Stimulated activated effector memory CD8-positive, alpha-beta T cell treated with anti-CD3 and anti-CD28 coated beads, Interleukin-12 subunit alpha, Interleukin-12 subunit beta, amount 100 ng/mL, for 72 hours (primary cell): ENCODE measurements at places on chromosomes 1 and 21.

DNA sequence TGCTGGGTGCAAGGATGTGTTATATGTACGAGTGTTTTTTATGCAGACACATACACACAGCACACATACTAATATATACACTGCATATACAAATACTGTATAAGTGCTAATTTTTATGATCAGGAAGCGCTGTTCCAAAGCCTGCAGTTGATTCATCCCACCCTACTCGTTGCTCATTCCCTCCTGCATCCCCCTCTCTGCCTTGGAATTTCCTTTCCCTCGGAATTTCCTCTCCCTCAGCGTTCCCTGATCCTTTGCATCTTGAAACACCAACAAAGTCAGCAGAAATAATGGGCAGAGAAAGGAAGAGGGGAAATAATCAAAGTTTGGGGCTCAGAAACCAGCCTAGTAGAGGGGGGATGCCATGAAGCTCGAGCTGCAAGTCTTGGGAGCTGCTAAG lies 98.9 kb downstream of the CSMD2 start:
- no peak for DNase-seq

DNA sequence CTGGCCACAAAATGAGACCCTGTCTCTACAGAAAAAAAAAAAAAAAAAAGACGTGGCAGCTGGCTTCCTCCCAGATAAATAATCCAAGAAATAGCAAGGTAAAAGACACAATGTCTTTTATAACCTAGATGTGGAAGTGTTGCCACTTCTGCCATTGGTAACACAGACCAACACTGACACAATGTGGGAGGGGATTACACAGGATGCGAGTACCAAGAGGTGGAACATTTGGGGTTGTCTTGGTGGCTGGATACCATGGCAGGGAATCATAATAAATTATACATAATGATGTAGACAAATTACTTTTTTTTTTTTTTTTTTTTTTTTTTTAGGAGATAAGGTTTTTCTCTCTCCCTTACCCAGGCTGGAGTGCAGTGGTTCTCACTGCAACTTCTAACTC lies 6.0 kb upstream of the NEXN start:
- no peak for DNase-seq

DNA sequence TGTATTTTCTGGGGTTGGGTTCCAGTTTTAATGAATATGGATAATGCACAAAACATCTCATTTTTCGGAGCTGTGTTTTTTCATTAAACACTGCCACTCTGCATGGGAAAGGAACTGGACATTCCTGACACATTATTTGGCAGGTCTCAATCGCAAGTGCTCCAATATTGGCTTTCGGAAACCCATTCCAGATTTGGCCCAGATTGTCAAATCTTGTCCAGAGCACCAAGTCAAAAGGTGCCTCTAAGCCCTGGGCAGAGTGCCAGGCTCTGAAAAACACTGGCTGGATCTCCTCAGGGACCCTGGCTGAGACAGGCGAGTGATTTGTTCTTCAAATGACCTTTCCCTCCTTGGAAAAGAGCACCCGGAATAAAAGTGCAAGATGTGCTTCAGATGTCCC lies 68.4 kb upstream of the MRPS6 start:
- DNase-seq: no peak

- DNase-seq: no peak
Observed at GRCh38 chr1:205947024-205947423, 3.8 kb upstream of the SLC26A9 start.

DNA sequence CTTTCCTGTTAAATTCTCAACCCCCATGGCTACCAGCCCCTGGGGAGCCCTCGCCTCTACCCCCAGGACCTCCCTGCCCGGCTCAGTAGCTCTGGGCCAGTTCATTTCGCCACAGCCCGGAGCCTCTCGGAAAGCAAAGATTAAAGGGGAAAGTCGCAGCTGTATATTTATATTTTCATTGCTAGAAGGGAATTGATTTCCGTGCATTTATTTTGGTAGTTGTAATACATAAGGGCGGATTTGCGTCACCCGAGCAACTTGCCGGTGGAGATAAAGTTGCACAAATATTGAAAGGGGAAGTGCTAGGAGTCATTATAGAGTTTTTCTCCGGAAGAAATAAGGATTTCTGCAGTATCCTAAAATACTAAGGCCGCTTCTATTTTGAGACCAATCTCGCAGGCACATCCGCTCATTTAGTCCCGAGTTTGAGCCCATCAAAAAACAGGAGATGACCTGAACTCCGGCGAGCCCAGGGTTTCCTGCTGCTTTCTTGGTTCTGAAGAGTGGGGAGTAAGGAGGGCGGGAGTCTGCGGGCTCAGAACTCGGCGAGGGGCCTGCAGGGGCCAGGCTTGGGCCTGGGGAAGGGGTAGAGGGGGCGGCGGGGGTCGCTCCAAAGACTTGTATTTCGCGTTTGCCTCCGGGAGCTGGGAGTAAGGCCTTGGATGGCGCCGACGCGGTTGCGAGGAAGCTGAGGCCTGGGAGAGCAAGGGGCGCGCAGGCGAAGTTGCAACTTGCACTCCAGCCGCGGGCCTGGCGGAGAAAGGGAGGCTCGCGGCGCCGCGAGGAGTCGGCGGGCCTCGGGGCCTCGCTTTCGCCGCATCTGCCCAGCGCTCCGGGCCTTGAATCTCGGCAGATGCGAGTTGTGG lies 2.5 kb upstream of the HLX start:
- no peak for DNase-seq

DNA sequence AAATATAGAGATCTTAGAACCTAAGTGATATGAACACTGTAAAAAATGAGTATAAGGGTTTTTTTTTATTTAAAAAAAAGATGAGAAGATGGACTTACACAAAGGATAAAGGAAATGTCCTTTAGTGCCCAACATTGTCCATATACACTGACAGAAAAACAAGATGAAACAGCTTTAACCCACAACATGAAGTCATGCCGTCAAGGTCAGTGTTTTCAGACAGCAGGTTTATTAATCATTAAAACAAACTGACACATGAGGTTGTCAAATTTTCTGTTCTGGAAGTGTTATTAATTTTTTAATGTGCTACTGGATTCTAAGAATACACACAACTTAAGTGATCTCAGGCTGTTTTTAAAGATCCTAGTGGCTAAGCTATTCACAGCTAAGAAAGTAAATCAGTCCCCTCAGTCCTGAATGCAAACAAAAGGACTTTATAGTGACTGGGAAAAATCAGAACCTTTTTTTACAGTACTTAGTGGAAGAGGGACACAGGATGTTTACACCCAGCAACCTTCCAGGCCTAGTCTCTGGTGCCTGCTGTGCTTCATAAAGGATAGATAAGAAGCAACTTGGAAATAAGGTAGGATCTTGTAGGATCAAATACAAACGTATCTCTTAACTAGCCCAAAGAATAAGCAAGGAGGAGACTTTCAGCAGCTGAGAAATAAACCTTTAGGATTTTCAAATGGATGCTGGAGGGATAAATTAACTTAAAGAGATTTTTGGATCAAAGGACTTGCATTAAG lies 21.9 kb upstream of the PKN2 start:
- DNase-seq: no peak

- no peak for DNase-seq
Observed at GRCh38 chr1:109115685-109116084, 1.8 kb downstream of the ELAPOR1 start.

- DNase-seq: no peak
Observed at GRCh38 chr1:212917858-212918257, 32.5 kb upstream of the VASH2 start.

- DNase-seq: no peak
Observed at GRCh38 chr1:32767156-32767555, 50.0 kb downstream of the YARS1 start.

- no peak for DNase-seq
Observed at GRCh38 chr1:36773827-36774541, 260.3 kb downstream of the GRIK3 start.

DNA sequence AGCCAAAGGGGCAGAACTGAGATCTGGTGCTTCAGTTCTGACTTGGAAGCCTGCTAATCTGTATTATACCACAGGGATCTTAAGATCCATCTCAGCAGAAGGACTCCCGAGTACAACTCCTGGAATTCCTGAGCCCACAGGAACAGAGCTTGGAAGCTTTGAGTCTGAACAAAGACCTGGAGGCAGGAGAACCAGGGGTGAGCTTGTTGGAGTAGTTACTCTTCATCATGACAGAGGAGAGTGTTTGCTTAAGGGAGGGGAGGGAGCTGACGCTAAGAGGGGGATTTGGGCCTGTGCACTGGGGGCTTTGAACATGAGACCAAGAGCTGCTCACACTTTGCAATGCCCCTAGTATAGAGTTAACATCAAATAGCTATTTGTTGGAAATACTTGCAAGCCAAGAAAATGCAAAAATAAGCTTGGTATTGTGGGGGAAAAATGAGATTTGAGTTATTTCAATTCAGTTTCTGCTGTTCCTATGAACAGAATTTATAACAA lies 41.1 kb upstream of the TRABD2B start:
- DNase-seq: no peak

DNA sequence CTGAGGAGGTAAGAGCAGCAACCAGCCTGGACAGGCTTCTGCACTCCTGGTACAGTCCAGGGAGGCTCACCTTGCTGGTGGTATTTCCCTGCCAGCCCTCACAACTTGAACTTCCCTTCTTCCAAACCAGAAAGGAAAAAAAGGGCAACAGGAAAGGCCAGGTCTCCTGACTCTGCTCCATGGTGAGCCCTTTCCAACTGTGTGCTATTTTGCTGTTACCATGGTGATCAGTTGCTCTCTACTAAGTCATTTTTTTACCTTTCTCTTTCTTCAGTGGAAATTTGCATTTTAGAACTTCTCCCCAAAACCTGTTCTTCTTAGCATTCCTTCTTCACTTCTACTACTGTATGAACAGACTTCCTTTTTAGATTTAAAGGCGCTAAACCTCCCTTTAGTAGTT lies 164.3 kb downstream of the GRIK1 start:
- DNase-seq: no peak

- DNase-seq: no peak
Observed at GRCh38 chr1:155017946-155018316, 15.3 kb downstream of the ZBTB7B start.

DNA sequence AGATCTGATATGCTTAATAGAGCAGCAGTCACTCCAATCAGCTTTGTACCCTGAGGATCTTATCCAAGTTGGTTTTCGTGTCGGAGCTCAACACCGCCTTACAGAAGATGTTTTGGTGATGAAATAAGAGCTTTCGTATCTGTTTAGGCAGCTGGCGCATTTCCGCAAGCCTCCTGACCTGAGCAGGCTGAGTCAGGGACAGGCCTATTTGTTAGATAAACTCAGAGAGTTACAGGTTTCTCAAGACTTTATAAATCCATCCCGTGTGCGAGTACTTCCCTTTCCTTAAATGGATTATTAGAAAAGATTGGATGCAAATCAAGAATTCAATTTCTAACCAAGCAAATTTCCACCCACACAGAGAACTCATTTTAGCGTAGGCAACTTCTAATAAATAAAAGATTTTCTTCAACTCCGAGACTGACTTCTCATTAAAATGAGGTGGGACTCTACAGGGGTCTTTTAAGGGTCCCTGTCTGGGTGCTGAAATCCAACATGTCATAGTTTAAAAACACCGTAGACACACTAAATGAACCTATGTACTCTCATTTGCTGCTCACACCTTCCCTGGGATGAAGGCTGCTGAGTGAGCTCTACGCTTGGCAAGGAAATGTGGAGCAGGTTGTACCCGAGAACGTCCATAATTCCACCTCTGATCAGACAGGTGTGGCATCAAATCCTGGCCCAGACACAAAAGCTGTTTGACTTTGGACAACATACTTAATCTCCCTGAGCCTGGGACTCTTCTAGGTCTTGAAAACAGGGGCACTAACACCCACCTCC lies 106.9 kb upstream of the F3 start:
- DNase-seq: no peak

- DNase-seq: no peak
Observed at GRCh38 chr1:17630048-17630830, 90.7 kb downstream of the ARHGEF10L start.

- DNase-seq: peak; percentile 8
Observed at GRCh38 chr1:220698607-220699016, 8.4 kb downstream of the C1orf115 start.

- no peak for DNase-seq
Observed at GRCh38 chr1:39908534-39908933, 6.8 kb upstream of the MYCL start.

GRCh38 chr21:45985471-45986315 lies 4.1 kb downstream of the COL6A1 start:
- no peak for DNase-seq

DNA sequence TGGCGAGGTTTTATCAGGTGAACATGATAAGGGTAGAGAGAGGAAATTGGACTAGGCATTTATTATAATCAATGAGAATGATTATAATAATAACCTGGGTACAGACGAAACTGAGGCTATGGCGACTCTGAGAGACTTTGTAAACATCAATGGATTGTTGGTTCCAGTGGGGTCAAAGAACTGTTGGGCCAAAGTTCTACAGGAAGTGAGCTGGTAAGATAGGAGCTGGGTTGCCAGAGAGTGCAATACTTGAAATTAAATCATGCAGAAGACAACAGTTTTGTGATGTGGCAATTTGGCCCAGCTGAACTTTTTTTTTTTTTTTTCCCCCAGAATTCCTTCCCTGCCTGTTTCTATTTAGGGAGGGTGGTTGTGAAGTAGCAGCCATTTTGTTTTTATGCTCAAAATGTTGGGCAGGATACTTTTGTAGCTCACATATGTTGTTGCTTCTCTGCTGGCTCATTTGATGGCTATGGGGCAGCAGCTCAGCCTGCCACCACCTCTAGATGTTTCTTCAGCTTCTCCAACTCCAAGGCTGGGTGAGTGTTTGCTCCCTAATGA lies 286.5 kb upstream of the B3GALT2 start:
- DNase-seq: no peak

- no peak for DNase-seq
Observed at GRCh38 chr1:237779356-237779755, 111.4 kb downstream of the ZP4 start.

DNA sequence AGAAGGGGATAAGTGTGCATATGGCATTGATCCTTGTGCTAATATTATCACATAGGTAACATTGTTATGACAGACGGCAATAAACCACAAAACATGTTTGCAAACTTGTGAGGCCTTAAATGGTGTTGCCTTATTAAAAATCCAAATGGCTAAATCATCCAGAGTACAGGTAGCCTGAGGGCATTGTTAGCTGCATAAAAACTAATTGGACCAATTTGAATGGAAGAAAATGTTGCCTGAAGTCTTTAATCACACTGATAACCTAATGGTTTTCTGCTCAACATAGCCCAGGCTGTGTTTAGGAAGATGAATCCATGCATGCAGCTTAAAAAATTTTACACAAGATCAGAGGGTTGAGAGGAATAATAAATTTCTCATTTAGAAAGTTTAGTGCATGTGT lies 19.4 kb upstream of the LRRC53 start:
- DNase-seq: no peak

GRCh38 chr21:25342816-25343215 lies 264.5 kb downstream of the MRPL39 start:
- no peak for DNase-seq

DNA sequence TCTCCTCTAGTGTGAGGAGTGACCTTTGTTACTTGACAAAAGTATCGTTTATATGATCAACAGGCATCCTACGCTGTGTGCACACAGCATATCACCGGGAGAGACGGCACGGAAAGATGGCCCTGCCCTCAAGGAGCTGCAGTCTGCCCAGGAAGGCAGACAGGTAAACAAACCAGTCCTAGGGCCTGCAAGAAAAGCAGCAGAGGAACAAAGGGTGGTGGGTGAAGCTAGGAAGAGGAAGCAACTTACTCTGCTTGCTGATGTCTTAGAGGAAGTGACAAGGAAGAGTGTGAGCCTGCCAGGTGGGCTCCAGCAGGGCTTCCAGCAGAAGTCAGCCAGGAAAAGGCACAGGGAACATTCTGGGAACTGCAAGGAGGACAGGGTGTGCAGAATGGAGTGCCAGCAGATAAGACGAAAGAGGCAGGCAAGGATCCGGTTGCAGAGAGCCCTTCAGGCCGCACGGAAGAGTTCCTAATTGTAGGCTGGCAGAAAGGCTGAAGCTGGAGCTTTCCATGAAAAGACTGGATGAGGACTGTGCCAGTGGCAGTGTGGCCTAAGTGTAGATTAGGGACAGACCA lies 106.7 kb downstream of the SLC45A1 start:
- DNase-seq: no peak
